ENCODE measurements at places on chromosomes 16 and 17.

DNA sequence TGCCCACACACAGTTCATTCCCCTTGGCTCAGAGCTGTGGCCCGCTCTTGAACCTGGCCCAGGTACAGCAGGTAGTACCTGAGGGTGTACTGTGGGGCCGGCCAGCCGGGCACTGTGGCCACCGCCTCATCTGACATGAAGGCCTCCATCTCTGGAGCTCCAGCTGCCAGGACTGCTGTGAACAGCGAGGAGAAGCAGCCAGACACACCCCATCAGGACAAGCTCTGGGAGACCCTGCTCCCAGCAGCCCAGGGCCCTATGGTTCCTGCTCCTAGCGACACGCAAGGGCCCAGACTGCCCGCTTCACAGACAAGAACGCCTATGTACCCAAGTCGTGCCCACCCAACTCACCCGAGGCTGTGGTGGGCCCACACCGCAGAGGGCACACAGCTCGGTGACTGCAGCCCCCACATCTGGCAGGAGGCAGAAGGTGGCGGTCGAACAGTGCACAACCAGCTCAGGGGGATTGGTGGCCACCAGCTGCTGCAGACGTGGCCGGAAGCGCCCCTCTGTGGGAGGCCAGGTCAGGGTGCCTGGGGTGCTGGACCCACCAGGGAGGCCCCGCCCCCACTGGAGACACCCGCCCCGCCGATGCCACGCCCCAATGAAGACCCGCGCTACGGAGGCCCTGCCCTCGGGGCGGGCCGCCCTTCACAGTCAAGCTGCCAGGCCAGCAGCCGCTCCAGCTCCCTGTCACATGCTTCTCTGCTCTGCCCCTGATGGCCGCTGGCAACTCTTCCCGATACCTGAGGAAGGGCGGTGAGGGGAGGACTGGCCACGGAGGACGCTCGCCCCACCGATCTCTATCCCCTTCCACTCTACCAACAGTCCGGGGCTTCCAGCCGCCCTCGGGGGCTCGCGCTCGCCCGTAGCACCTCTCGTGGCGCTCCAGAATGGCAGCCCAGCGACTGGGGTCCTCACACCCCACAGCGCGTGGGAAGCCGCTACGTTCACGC is 1.1 kb upstream of the STUB1 start:
- no peak for DNase-seq

- DNase-seq: no peak
Observed at GRCh38 chr17:4073983-4074830, 68.6 kb downstream of the ZZEF1 start.

DNA sequence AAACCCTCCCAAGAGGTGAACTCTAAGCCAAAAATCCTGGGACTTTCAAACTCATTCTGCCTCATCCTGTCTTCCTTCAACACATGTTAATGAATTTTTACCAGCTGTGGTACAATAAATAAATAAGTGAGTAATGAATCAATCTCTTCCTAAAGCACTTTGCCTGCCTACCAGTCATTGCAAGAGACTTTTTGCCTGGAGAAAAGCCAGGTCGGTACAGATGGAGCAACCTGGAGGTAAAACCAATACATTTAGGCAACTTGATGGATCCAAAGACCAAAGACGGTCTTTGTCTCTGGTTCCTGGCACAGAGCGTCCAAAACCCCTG is 324.2 kb downstream of the PMP22 start:
- DNase-seq: no peak

- no peak for DNase-seq
Observed at GRCh38 chr16:57894390-57895080, 76.4 kb downstream of the CNGB1 start.

DNA sequence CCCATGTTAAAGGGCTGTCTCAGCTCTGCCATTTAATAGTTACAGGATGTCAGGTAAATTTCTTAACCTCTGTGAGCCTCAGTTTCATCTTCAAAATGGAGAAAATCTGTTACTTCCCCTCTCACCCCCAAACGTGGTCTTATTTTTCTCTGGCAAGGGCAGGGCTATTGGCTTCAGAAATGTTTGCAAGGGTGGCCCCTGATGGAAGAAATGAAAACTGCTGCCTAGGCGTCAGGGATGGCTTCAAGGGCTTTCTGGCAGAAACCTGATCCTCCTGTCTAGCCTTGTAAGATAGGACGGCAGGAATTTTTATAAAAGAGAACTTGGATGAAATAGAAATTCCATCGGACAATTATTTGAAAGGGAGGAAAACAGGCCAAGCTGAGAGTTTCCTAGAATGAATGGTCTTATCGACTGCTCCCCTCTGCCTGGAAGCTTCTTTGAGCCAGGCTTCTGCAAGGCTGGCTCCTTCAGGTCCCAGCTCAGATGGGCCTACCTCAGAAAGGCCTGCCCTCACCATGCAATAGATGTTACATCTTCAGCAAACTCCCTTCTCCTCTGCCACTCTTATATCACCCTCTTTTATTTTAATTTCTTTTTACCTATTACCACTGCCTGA is 43.0 kb upstream of the TANGO6 start:
- peak; percentile 69 for DNase-seq

- no peak for DNase-seq
Observed at GRCh38 chr17:59669944-59670343, 37.3 kb downstream of the PTRH2 start.

DNA sequence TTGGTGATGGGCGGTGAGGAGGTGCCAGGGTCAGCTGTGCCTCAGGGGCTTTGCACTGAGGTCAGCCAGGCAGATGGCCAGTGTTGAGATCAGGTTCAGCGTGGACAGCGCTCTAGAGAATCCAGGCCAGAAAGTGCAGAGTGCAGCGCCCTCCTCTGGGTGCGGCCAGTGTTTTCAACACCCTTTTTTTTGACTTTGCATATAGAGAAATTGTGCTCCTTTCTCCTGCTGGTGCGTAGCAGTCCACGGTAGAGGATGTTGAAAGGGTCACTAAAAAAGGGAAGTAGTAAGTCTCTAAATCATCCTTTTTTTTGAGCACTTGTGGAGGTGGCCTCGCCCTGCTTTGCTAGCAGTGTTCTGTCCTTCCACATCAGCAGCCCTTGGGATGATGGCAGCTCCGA is 53.9 kb downstream of the BANP start:
- no peak for DNase-seq

GRCh38 chr16:8951447-8952280 is 12.0 kb downstream of the USP7 start:
- DNase-seq: no peak

DNA sequence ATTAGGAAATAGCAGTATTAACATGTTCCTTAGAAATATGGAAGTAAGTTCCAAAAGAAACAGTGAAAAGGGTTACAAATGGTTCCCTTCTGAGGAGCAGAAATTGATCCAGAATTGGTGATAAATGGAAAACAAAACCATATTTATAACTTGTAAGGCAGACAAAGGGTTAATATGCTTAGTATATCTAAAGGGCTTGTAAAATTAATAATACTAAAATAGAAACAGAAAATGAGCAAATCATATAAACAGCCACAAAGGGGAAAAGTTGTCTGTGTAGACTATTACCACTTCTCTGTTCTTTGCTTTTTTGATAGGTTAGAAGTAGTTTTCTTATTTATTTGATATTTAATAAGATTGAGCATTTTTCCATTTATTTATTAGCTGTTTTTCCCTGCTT is 64.4 kb downstream of the NFATC3 start:
- DNase-seq: no peak

DNA sequence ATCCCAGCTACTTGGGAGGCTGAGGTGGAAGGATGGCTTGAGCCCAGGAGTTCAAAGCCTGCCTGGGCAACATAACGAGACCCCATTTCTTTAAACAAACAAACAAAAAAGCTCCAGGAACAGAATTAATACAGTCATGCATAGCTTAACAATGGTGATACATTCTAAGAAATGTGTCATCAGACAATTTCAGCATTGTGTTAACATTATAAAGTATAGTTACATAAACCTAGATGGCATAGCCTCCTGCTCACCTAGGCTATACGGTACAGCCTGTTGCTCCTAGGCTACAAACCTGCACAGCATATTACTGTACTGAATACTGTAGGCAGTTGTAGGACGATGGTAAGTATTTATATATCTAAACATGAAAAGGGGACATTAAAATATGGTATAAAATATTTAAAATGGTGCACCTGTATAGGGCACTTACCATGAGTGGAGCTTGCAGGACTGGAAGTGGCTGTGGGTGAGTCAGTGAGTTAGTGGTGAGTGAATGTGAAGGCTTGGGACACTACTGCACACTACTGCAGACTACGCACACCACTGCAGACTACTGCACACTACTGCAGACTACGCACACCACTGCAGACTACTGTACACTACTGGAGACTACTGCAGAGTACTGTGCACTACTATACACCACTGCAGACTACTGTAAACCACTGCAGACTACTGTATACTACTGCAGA is 74.6 kb downstream of the TMC6 start:
- DNase-seq: no peak

DNA sequence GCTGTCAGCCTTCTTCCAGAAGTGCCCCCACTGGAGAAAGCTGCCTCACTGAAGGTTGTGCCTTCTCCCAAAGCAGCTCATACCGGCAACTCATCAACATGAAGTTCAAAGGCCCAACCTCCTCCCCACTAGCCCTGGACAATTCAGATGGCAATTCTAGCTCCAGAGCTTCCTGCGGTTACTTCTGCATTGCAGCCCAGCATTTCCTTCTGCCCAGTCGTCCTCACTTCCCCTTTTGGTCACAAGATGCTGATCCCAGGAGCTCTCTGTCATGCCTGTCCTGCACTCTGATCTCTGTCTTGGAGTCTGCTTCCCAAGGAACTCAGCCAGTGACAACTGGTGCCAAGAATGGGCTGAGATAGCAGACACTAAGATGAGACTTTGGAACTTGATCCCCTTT is 178.2 kb upstream of the SOX9 start:
- DNase-seq: no peak

DNA sequence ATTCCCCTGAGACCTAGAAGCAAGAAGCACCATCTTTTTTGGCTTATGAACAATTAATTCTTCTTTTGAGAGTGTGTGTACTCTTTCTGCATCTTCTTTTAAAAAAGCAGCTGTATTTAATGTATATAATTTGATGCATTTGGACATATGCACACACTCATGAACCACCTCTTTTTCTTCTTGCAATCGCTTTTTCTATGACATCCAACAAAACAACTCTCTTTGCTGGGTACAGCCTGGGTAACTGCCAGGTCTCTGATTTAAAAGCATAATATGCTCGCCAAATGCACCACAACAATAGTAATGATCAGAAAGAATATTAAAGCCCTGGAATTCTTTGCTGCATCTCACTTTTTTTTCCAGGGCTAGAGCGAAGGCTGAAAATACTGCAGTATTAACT is 97.3 kb downstream of the HAPSTR1 start:
- no peak for DNase-seq

GRCh38 chr16:13376174-13376573 is 474.8 kb downstream of the SHISA9 start:
- DNase-seq: no peak

GRCh38 chr16:50747207-50747956 is 5.5 kb downstream of the CYLD start:
- DNase-seq: no peak

- DNase-seq: no peak
Observed at GRCh38 chr16:88453611-88454522, 787 bp downstream of the ZFPM1 start.

GRCh38 chr16:57601801-57602478 is 26.5 kb upstream of the ADGRG1 start:
- no peak for DNase-seq

DNA sequence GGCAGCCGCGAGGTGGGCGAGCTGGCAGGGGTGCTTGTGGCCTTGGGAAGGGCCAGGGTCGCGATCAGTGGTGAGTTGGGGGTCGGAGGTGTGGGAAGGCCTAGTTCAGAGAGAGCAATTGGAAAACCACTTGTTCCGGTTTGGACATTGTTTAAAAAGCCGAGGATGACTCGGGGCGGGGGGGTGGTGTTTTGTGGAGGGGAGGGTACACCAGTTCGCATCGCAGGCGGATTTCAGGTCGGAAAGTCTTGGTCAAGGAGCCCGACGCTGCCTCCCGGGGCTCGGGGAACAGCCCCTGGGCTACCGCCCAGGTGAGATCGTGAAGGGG is 66.4 kb downstream of the KPNA2 start:
- no peak for DNase-seq

GRCh38 chr16:70608521-70608920 is 37.8 kb upstream of the IL34 start:
- DNase-seq: no peak

GRCh38 chr16:83211711-83212110 is 584.9 kb downstream of the CDH13 start:
- no peak for DNase-seq

DNA sequence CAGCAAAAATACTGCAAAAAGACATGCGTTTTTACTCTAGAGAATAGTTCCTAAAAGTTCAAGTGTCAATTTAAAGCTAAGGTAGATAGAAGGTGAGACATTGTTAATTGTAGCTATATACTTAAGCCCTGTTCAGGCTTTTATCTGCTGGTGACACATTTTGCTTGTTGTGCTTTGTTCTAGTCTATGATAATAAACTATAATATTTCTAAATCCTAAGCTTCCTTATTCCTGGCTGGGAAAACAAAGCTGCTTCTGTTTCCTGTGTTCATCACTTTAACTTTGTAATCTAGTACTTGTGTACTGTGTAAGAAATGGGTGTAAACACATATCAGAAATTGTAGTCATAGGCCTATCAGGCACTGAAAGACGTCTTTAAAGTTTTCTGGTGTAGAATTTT is 77.3 kb downstream of the EFCAB13 start:
- DNase-seq: no peak

DNA sequence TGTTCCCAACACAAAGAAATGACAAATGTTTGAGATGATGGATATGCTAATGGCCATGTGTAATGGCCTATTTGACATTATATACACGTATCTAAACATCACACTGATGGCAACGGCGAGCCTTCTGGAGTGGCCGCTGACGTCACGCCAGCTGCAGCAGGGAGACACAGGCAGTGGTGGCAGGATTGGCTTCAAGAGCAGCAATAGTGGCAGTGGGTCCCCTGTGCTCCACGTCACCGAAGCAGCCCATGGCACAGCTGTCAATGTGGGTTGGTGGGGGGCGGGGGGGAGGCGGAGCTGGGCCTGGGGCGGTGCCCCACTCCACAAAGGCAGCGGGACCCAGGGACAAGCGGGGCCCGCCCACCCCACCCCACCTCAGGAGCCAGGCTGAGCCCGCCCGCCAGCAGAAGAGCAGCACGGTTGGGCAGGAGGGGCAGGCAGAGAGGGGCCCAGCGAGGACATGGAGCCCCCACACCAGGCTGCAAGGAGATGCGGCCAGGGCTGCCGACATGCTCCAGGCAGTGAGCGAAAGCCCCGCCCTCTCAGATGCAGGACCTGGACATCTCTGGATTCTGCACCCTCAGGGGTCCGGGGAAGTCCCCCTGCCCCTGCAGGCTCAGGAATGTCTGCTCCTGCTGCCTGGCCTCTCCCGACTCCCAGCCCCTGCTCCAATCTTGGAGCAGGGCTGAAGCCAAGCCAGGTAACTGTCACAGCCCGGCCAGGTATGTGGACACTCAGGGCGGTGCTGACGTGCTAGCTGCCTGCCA is 64.6 kb downstream of the USP32 start:
- no peak for DNase-seq

GRCh38 chr16:49464877-49465504 is 91.4 kb downstream of the C16orf78 start:
- DNase-seq: no peak

- DNase-seq: no peak
Observed at GRCh38 chr17:71302721-71303549, 817.9 kb upstream of the SOX9 start.

- DNase-seq: no peak
Observed at GRCh38 chr16:81610144-81610842, 165.7 kb downstream of the CMIP start.

Data from HFF-Myc (cell line).